ENCODE measurements at places on chromosomes 3 and 15.

GRCh38 chr3:9311228-9311627 is 51.6 kb upstream of the THUMPD3 start:
- no peak for DNase-seq

DNA sequence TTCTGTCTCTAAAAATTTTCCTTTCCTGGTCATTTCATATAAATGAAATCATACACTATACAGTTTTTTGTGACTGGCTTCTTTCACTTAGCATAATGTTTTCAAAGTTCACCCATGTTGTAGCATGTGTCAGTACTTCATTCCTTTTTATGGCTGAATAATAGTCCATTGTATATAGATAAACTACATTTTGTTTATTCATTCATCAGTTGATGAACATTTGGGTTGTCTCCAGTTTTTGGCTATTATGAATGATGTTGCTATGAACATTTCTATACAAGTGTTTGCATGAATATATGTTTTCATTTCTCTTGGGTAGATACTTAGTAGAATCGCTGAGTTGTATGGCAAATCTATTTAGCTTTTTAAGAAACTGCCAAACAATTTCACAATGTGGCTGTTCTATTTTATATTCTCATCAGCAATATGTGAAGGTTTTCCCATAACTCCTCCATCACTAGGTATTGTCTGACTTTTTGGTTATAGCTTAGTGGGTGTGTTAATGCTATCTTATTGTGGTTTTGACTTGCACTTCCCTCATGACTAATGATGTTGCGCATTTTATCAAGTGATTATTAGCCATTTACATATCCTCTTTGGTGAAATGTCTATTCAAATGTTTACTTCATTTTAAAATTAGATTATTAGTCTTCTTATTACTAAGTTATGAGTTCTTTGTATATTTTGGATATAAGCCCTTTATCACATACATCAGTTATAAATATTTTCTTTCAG is 21.7 kb upstream of the AP4E1 start:
- no peak for DNase-seq

DNA sequence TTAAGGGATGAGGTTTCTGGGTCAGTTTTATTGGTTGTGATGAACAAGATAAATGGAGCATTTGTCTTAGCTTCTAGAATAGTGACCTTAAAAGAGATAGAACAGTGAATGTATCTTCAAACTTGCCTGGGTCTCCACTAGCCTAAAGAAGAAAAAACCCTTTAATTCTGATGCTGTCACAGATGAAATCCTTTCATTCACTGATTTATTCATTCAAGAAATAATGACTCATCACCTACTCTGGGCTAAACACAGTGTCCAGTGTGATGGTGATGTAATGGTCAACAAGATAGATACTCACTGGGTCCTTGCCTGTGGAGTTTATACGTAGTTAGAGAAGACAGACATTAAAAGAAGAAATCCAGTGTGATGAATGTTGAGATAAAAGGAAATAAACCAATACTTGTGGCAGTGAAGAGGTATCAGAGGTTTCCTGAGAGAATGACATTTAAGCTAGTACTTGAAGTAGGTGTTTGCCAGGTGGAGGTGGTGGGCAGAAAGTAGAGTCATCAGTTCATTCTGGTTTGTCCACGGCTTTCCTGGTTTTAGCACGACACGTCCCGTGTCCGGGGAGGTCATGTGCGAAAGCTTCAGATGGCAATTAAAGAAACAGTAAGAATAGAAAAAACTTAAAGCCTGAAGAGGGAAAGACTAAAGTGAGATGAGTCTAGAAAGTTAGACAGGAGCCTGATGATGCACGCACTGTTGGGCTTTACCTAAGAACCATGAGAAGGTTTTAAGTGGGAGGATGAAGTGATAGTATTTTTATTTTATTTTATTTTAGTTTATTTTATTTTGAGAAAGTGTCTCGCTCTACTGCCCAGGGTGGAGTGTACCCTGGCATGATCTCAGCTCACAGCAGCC is 18.5 kb downstream of the PAK2 start:
- no peak for DNase-seq

GRCh38 chr3:38297947-38298711 is 16.0 kb downstream of the SLC22A14 start:
- no peak for DNase-seq

GRCh38 chr3:171883257-171883892 is 40.2 kb downstream of the TMEM212 start:
- DNase-seq, result no peak
